ENCODE measurements at places on chromosomes 3 and 15.

DNA sequence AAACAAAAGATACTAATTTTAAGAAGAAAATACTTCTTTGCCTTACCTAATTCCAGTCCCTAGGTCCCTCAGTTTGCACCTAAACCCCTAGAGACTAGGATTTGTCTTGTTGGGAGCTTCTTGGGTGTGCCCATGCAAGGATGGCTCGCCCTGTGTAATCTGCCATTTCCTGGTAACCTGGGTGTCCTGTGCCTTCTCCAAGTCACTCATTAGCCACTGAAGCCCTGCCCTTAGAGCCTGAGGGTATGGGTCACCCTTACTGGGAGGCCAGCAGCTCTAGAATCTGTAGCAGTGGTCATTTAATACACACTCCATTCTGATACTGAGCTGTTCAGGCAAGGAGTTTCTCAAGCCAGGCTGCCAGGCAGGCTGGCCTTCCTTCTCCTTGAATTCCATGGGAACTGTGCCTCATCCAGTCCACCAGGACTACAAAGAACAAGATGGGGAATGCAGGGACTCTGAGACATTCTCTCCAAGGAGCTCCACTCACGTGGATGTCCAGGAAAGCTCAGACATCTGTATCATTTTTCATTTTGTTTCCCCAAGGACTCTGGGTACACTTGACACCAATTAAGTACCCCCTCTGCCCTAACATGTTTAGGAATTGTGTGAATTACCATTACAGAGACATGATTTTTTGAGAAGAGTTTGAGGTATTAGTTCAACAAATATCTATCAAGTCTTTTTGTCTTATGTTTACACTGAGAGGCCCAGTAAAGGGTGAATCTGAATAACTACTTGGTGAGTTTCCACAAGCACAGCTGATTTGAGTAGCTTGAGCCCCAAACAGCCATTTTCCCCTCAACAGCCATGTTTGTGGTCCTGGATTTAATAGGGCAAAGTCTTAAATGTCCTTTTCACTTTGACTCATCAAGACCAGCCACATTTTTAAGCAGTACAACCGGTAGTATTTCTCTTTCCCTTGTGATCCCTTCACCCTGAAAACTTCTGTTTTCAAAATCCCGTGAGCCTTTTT, 52.6 kb downstream of the ARNT2 start:
- DNase-seq = no peak

DNA sequence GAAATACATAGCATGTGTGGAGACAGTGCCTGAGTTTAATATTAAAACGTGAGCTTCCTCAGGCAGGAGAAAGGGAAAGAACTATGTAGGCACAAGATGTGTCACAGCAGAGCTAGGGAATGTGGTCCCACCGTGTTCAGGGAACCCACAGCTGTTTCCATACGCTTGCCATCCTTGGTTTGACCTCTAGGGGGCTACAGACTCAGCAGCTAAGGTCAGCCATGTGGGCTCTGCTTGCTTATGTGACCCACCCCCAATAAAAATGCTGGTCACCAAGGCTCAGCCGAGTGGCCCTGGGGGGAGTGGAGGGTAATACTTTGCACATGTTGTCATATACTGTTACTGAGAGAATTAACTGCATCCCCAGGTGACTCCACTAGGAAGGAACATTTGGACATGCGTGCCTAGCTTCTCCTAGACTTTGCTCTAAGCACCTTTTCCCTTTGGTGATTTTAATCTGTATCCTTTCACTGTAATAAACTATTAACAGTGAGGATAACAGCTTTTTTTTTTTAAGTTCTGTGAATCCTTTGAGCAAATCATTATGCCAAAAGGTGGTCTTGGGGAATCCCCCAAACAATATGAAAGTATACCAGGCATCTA, 3.3 kb downstream of the TUBGCP5 start:
- DNase-seq = no peak

DNA sequence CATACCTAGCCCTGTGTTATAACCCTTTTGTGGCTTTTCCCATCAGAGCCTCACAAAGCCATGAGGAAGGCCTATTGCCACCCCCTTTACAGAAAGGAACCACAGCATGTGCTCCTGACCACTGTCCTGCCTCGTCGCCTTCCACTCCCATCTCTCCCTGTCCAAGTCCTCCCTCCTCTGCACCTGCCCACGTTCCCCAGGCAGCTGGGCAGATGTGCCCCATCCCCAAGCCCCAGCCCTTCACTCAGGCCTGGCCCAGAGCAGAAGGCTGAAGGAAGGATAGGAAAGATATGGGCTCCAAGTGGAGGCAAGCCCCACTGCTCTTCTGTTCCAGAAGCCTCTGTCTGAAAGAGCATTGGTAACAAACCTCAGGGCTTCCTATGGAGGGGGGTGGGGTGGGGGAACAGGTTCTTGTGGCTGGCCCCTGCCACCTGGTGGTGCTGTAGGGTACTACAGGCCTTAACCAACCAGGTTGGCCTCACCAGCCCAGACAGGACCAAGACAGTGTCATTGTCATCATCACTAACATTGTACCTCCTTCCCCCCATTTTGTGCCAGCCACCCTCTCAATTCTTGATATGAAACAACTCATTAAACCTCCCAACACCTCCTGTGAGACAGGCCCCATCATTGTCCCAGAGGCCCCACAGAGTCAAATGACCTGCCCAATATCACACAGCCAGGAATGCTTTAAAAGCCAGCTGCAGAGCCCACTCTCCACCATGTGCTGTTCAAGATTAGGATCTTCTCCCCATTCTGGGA, 10.0 kb downstream of the POC1A start:
- DNase-seq = peak; percentile 34

GRCh38 chr3:69219101-69219708, 96.8 kb upstream of the LMOD3 start:
- DNase-seq = no peak

- no peak for DNase-seq
Measured at GRCh38 chr3:53044371-53044710, 1.5 kb downstream of the SFMBT1 start.

DNA sequence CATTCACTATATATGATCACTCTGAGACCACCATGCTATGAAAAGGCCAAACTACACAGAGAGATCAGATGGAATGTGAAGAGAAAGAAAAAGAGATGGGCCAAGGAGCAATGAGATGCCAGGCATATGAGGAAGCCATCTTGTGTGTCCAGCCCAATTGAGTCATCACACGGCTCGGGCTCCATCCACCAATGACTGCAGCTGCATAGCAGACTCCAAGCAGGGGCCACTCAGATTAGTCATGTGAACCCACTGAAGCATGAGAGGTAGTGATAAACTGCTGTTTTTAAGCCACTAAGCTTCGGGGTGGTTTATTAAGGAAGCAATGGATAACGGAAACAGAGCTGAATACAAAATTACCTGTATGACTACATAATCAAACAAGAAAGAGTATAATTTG, 185.9 kb downstream of the SUCLG2 start:
- DNase-seq = no peak

GRCh38 chr3:23650371-23651140, 155.2 kb upstream of the UBE2E1 start:
- peak; percentile 85 for DNase-seq

GRCh38 chr3:33787328-33788009, 11.0 kb upstream of the PDCD6IP start:
- DNase-seq = no peak

DNA sequence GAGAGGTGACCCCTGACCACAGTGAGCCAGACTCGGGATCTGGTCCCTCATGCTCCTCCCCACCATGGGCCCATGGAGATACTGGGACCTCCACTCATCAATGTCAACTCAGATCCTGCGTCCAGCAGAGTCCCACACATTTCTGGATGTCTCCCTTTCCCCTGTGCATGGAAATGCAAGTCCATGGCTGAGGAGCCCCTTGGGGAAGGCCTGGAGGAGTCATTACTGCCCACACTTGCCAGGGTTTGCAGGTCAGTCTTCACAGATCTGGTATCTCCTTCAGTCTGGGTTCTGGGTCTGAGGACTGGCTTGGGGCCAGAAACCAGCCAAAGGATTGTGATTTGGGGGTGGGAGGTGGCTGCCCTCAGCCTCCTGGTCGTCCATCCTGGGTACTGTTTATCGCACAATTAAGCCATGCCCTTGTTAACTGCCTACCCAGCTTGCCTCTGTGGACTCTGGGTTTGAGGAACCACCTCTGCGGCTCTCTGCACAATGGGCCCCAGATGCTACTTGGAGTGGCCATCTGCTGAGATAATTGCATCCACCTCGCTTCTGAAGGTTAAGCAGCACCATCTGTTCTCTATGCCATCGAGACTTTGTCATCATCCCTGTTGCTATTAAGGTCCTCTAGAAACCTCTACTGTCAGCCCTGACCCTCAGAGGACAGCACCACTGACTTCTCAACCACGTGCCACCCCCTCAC, 49.9 kb upstream of the KLF13 start:
- DNase-seq = no peak
